ENCODE measurements at places on chromosomes 16 and 17.

DNA sequence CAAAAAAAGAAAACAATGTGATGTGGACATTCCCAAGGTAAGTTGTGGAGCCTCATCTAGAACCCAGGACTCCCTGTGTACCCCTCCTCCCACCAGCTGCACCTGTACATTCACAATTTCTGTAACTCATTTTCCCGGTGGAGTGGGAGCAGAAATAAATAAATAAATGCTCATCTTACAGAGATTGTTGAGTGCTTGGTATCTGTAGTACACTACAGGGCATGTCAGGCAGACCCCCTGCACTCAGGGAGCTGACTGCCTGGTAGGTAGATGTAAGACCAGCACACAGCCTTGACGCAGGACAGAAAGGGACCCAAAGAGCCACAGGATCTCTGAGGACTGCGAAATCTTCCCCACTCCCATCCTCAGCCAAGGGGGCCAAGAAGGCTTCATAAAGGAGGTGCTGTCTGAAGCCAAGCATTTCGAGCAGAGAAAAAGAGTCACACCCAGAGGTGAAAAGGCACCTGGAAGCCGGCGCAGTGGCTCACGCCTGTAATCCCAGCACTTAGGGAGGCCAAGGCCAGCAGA lies 6.5 kb downstream of the EIF1 start:
- DNase-seq, result no peak

GRCh38 chr17:48066192-48066591 lies 18.0 kb downstream of the NFE2L1 start:
- no peak for DNase-seq

- DNase-seq, result no peak
Measured at GRCh38 chr16:84184775-84185174, 2.1 kb downstream of the TAF1C start.

DNA sequence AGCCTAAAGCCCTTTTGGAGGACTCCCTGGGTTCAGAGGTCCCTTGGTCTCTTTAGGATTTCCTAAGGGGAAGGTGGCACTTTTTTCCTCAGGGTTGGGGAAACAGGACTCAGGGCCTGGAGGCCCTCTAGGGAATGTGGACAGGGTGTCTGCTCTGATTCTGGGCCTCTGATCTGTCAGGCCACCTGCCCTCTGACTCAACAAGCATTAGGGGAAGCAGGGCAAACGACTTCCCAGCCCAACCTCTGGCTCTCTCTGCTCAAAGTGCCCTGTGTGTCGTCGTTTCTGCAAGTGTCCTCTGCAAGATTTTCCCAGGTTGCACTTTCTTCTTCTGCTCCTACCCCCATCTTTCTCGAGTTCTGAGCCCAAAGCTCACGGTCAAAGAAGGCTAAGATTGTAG lies 6.6 kb upstream of the IGFBP4 start:
- DNase-seq, result no peak

GRCh38 chr17:40329839-40330794 lies 21.1 kb downstream of the RARA start:
- DNase-seq, result no peak

GRCh38 chr17:74768069-74768762 lies 7.9 kb downstream of the NAT9 start:
- peak; percentile 53 for DNase-seq

GRCh38 chr17:14359163-14360020 lies 58.5 kb downstream of the HS3ST3B1 start:
- no peak for DNase-seq

- DNase-seq, result no peak
Measured at GRCh38 chr16:48236286-48236685, 7.8 kb upstream of the LONP2 start.

GRCh38 chr16:74496054-74496453 lies 74.8 kb upstream of the CLEC18B start:
- no peak for DNase-seq

GRCh38 chr16:12646098-12646489 lies 157.6 kb downstream of the CPPED1 start:
- DNase-seq, result no peak
